Right lung (tissue), 10 donors: ENCODE measurements at places on chromosomes 1 and 21. TPM values are rescaled to one million over a fixed set of nuclear protein-coding genes. Genes with fewer than 3 reads are reported as not detected.

The COL16A1 gene
- 135 TPM for polyA plus RNA-seq

The CHIA gene
- 3.3 TPM for polyA plus RNA-seq

The LCE6A gene
- polyA plus RNA-seq = not detected

The CCSAP gene
- polyA plus RNA-seq = 8.3 TPM

The INKA2 gene
- 3.2 TPM for polyA plus RNA-seq

The LPAR3 gene
- 1.1 TPM for polyA plus RNA-seq

The BRINP3 gene
- polyA plus RNA-seq = 13.3 TPM

The TLCD4 gene
- 7.7 TPM for polyA plus RNA-seq

The INSRR gene
- polyA plus RNA-seq = 0.12 TPM

The GUCA2B gene
- not detected for polyA plus RNA-seq

The C1QA gene
- 23.0 TPM for polyA plus RNA-seq

The CFHR5 gene
- not detected for polyA plus RNA-seq

The SEC16B gene
- 2.7 TPM for polyA plus RNA-seq

The OR10T2 gene
- not detected for polyA plus RNA-seq

The APOBEC4 gene
- polyA plus RNA-seq = 0.87 TPM

The TMCO2 gene
- polyA plus RNA-seq = not detected

The TYW3 gene
- polyA plus RNA-seq = 44.4 TPM

The ANGPTL1 gene
- polyA plus RNA-seq = 13.1 TPM

The FAM110D gene
- polyA plus RNA-seq = 2.0 TPM

The EFNA3 gene
- 5.4 TPM for polyA plus RNA-seq

The GPR61 gene
- polyA plus RNA-seq = 0.58 TPM

The SPRR2G gene
- polyA plus RNA-seq = not detected

The CRYAA gene
- not detected for polyA plus RNA-seq

The C1orf87 gene
- polyA plus RNA-seq = 2.1 TPM

The SIM2 gene
- 1.9 TPM for polyA plus RNA-seq

The CFAP45 gene
- polyA plus RNA-seq = 1.8 TPM

The STMN1 gene
- polyA plus RNA-seq = 1,388 TPM

The BCL10 gene
- polyA plus RNA-seq = 27.8 TPM

The LCK gene
- polyA plus RNA-seq = 1.1 TPM

The LIPI gene
- 0.43 TPM for polyA plus RNA-seq

The CSDE1 gene
- 477 TPM for polyA plus RNA-seq

The CD84 gene
- 1.2 TPM for polyA plus RNA-seq

The FCAMR gene
- not detected for polyA plus RNA-seq

The TNFRSF14 gene
- 32.8 TPM for polyA plus RNA-seq

The HHAT gene
- polyA plus RNA-seq = 9.3 TPM

The KRTAP7-1 gene
- not detected for polyA plus RNA-seq

The MTARC2 gene
- 60.4 TPM for polyA plus RNA-seq

The DVL1 gene
- polyA plus RNA-seq = 29.9 TPM

The SPATA45 gene
- 0.69 TPM for polyA plus RNA-seq

The OR2W3 gene
- 0.47 TPM for polyA plus RNA-seq

The GSTM1 gene
- polyA plus RNA-seq = 97.9 TPM

The DHRS3 gene
- polyA plus RNA-seq = 31.0 TPM

The NOTCH2NLA gene
- polyA plus RNA-seq = 38.0 TPM

The FCGR3A gene
- 2.3 TPM for polyA plus RNA-seq

The SHISA4 gene
- 19.3 TPM for polyA plus RNA-seq

The GCLM gene
- polyA plus RNA-seq = 13.5 TPM

The NCMAP gene
- polyA plus RNA-seq = 3.2 TPM

The AVPR1B gene
- 0.08 TPM for polyA plus RNA-seq

The RNU1-1 gene
- polyA plus RNA-seq = 1.3 TPM
